Psoas muscle (tissue), 8 donors: ENCODE measurements at places on chromosomes 5 and 9. TPM values are rescaled to one million over a fixed set of nuclear protein-coding genes. Genes with fewer than 3 reads are reported as not detected.

MYMK gene
- not detected for total RNA-seq

GRCh38 chr5:122332599-122333555 lies 20.8 kb downstream of the SNCAIP start:
- no peak overlapping the region for H3K27ac ChIP-seq
- H3K4me3 ChIP-seq = no peak overlapping the region
- no peak for DNase-seq
- no peaks in the 10 kb centered on the region for H3K4me1 ChIP-seq
- no peaks in the 10 kb centered on the region for H3K27me3 ChIP-seq

DNA sequence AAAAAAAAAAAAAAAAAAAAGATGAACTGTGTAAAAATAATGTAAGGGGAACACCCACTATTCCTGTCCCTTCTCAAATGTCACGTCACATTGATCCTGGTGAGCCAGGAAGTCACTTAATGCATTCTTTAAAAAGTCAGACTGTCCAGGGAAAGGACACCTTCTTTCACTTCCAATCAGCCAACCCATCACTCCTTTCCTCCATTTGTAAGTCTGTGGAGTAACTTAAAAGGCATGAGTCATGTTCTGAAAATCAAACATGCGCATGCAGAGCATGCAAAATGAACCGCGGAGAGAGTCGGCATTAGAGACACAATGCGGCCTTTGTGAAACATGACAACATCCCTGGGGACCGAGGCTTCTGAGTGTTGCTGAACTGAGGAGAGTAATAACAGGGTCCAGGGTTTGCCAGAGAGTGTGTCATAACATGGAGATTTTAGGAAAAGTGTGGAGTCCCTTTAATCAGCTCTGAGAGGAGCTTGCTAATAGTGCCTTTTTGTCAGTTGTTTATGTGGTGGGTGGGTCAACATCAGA lies 77.6 kb upstream of the SEMA6A start:
- H3K27me3 ChIP-seq = peaks cover 6% of the 10 kb centered on the region
- no peaks in the 10 kb centered on the region for H3K36me3 ChIP-seq
- no peak overlapping the region for H3K27ac ChIP-seq
- DNase-seq = peak; percentile 44

DNA sequence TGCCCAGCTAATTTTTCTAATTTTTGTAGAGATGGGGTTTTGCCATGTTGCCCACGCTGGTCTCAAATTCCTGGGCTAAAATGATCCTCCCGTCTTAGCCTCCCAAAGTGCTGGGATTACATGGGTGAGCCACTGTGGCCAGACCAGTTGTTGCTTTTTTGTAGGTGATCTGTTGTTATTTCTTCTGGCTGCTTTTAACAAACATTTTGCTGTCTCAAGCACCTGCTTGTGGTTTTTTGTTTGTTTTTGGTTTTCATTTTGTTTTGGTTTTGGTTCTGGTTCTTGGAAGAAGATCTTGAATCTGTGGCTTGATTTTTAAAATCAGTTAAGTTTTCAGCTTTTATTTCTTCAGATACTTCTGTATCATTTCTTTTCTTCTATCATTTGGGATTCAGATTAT lies 21.1 kb downstream of the ERCC6L2 start:
- no peaks in the 10 kb centered on the region for H3K27me3 ChIP-seq
- no peak overlapping the region for H3K27ac ChIP-seq
- no peak for DNase-seq
- no peaks in the 10 kb centered on the region for H3K4me1 ChIP-seq
- no peak overlapping the region for H3K4me3 ChIP-seq
- H3K36me3 ChIP-seq = no peaks in the 10 kb centered on the region

HMGXB3 gene
- 12.6 TPM for total RNA-seq

IFNK gene
- not detected for total RNA-seq

MOB3B gene
- 1.1 TPM for total RNA-seq

PRDM9 gene
- total RNA-seq = not detected

SIT1 gene
- 0.23 TPM for total RNA-seq

SLC9A3 gene
- 0.87 TPM for total RNA-seq

GRCh38 chr9:129867136-129868022 lies 32.1 kb downstream of the USP20 start:
- no peaks in the 10 kb centered on the region for H3K4me1 ChIP-seq
- no peak overlapping the region for H3K4me3 ChIP-seq
- peaks cover 51% of the 10 kb centered on the region for H3K36me3 ChIP-seq
- DNase-seq = no peak

SLCO6A1 gene
- not detected for total RNA-seq

DNA sequence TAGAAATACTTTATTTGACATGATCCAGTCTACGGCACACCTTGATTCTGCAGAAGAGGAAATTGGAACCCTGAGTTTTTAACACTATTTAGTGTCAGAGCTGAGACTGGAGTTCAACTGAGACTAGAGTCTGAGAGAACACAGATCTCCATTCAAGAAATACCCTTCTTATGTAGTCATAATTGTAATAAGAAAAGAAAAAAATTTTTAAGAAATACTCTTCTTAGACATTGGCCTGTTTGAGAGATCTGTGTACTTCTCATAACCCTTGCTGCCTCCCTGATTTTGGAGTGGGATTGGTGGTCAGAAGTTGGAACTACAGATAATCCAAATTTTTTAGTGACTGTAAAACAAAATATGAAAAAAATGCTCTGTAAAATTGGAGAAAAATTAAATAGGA lies 253.4 kb downstream of the ARRDC3 start:
- H3K27me3 ChIP-seq = no peaks in the 10 kb centered on the region
- H3K4me3 ChIP-seq = no peak overlapping the region
- H3K27ac ChIP-seq = no peak overlapping the region
- H3K4me1 ChIP-seq = peaks cover under 1% of the 10 kb centered on the region
- DNase-seq = no peak
- no peaks in the 10 kb centered on the region for H3K36me3 ChIP-seq

DNA sequence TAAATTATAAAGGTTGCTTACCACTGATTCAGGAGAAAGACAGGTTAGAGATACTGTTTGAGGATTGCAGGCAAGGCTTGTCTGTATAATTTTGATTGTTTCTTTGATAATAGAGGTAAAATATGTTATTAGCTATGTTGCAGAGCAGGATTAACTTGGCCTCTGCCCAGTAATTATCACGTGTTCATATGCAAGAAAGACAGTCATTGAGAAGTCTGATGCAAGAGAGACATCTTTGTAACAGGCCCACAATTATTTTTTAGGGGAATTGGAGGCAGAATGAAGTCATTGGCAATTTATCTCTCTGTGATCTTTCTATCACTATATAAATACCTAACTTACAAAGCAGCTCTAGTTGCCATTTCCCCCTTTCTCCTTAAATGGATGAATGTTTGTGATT lies 46.0 kb downstream of the SLC44A1 start:
- no peak for DNase-seq
- no peak overlapping the region for H3K4me3 ChIP-seq
- no peak overlapping the region for H3K27ac ChIP-seq
- no peaks in the 10 kb centered on the region for H3K4me1 ChIP-seq
- no peaks in the 10 kb centered on the region for H3K27me3 ChIP-seq
- H3K36me3 ChIP-seq = no peaks in the 10 kb centered on the region

IRX2 gene
- not detected for total RNA-seq

GRCh38 chr9:111440226-111440625 lies 44.0 kb downstream of the ECPAS start:
- DNase-seq = no peak
- no peak overlapping the region for H3K27ac ChIP-seq
- no peak overlapping the region for H3K4me3 ChIP-seq
- peaks cover 100% of the 10 kb centered on the region for H3K36me3 ChIP-seq

C9 gene
- not detected for total RNA-seq

DNA sequence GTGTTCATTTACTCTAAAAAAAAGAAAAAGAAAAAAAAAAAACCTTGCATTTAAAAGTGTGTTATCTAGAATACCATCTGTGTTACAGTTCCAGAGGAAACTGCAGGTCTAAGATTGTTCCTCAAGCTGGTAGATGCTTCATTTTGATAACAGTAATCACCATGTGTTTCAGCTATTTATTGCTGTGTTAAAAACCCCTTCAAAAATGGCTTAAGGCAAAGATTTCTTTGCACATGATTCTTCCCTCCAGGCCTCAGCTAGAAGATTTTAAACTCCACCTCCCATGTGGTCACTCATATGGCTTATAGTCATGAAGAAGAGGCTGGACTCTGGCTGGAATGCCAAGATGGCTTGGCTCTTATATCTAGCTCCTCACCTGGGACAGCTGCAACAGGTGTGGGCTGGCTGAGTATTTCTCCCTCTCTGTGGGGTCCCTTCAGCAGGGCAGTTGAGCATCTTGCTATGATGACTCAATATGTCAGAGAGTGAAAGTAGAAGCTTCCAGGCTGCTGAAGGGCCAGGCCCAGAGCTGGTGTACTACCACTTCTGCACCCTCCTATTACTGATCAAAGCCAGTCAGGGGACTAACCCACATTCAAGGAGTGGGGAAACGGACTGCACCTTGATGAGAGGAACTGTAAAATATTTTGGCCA lies 920.4 kb upstream of the DMAC1 start:
- H3K36me3 ChIP-seq = no peaks in the 10 kb centered on the region
- no peaks in the 10 kb centered on the region for H3K4me1 ChIP-seq
- no peaks in the 10 kb centered on the region for H3K27me3 ChIP-seq
- no peak for DNase-seq

TMEM252 gene
- total RNA-seq = not detected

GRCh38 chr5:141560725-141561483 lies 57.9 kb downstream of the DIAPH1 start:
- H3K27me3 ChIP-seq = no peaks in the 10 kb centered on the region
- H3K36me3 ChIP-seq = peaks cover 54% of the 10 kb centered on the region
- peak; percentile 87 for DNase-seq
- H3K4me1 ChIP-seq = peaks cover 32% of the 10 kb centered on the region
- peak overlapping the region; percentile 38 for H3K4me3 ChIP-seq
- peak overlapping the region; percentile 86 for H3K27ac ChIP-seq

PRRT1B gene
- total RNA-seq = not detected

IFNA13 gene
- total RNA-seq = not detected

GPR150 gene
- total RNA-seq = 0.10 TPM

- H3K4me3 ChIP-seq = no peak overlapping the region
- no peak for DNase-seq
- peak overlapping the region; percentile 28 for H3K27ac ChIP-seq
- H3K36me3 ChIP-seq = no peaks in the 10 kb centered on the region
- H3K27me3 ChIP-seq = no peaks in the 10 kb centered on the region
- peaks cover 21% of the 10 kb centered on the region for H3K4me1 ChIP-seq
Measured at GRCh38 chr9:94913550-94913949, 187.1 kb downstream of the AOPEP start.

GRCh38 chr5:93201061-93201460 lies 380.0 kb downstream of the NR2F1-AS1 start:
- H3K4me3 ChIP-seq = no peak overlapping the region
- no peak for DNase-seq
- H3K36me3 ChIP-seq = no peaks in the 10 kb centered on the region
- no peak overlapping the region for H3K27ac ChIP-seq
- H3K4me1 ChIP-seq = no peaks in the 10 kb centered on the region

DNA sequence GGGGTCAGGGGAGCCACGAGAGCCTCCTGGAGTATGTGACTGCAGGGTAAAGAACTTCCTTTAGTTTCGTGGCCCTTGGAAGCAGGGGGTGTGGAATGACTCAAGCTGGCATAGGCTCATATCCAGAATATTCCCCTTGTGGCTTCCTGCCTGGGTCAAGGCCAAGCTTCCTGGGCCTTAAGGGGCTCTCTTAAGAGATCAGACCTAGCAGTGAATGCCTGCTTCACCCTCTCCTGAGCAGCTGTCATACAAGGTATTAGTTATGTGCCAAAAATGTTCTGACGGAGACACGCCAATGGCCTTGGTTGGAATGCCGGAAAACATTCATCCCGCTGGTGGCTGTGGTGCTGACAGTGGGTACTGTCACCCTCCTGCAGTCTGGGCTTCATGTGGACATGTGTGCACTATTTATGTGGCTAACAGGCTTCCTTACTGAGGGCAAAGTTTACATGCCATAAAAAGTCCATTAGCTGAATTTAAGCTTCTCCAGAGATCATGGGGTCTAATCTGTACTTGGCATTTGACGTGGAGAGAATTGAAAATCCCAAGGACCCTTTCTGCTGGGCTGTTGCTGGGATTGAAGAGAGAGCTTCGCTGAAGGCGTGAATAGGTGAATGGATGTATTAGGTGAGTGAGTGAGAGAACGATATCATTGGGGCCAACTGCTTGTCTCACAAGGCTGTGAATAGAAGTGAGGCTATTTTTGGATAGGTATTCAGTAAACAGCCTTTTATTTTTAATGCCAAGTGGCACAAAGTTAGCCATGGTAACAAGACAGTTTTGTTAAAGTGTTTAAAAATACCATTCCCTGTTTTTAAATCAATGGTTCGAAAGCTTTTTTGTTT lies 156.8 kb downstream of the MACROH2A1 start:
- no peak for DNase-seq
- peak overlapping the region; percentile 90 for H3K27ac ChIP-seq
- no peak overlapping the region for H3K4me3 ChIP-seq
- H3K4me1 ChIP-seq = peaks cover 82% of the 10 kb centered on the region
- no peaks in the 10 kb centered on the region for H3K36me3 ChIP-seq
- H3K27me3 ChIP-seq = no peaks in the 10 kb centered on the region

ECM2 gene
- 1.9 TPM for total RNA-seq

DNA sequence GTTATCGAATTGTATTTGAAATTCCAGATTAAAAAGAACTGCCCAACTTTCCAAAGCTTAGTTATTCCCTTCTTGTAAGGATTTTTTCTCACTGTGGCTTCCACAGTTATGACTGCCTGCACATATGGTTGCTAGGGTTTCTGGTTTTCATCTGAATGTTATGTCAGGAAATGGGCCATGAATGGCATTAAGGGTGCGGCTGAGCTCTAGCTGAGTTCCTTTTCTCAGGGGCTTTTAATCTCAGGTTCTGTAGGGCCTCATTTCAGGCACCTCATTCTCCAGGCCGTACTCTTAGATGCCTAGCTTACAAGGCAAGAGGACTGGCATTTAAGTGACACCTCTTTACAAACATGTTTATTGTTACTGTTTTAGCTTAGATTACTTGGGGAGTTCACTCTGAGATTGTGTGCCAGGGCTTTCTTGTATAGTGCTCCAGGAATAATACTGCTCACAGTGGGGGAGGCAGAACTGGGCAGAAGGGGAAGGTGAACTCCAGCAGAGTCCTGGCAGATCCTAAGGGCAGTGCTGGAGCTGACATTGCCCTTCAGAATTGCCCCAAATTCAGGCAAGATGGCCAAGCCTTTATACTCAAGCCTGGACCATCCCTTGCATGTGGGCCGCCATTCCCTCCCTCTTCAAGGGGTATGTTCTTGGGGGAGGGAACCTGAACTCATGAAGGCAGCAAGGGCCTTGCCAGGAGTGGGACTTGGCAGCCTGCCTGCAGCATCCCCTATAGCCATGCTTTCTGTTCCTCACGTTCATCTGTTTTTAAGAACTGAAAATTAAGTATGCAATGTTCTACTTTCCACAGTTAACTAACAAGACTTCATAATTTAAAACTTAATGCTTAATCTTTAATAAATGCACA lies 111.5 kb downstream of the KDM4C start:
- no peaks in the 10 kb centered on the region for H3K4me1 ChIP-seq
- no peak for DNase-seq
- H3K27me3 ChIP-seq = no peaks in the 10 kb centered on the region
- H3K36me3 ChIP-seq = no peaks in the 10 kb centered on the region
- H3K4me3 ChIP-seq = no peak overlapping the region
- no peak overlapping the region for H3K27ac ChIP-seq

- no peaks in the 10 kb centered on the region for H3K27me3 ChIP-seq
- DNase-seq = no peak
- H3K27ac ChIP-seq = peak overlapping the region; percentile 78
Measured at GRCh38 chr5:176646707-176647029, 616 bp upstream of the TSPAN17 start.
